ENCODE measurements at places on chromosomes 16 and 17.

DNA sequence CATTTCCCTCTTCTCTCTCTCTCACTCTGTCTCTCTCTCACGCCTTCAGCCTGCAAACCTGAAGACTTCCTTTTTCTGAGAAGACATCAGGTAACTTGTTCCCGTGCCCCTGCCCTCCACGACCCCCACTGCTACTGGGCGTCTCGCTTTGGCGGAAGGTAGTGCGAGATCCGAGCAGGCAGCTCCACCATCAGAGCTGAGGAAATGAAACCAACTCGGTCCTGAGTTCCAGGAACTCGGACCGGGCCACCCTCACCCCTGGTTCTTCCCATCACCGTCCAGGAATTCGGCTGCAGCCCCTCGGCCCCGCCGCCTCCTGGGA lies 585 bp downstream of the MLKL start:
- DNase-seq = no peak

- DNase-seq = no peak
Measured at GRCh38 chr17:1625581-1625980, 3.1 kb downstream of the SLC43A2 start.

GRCh38 chr16:4298761-4299522 lies 16.9 kb upstream of the GLIS2 start:
- DNase-seq = no peak

DNA sequence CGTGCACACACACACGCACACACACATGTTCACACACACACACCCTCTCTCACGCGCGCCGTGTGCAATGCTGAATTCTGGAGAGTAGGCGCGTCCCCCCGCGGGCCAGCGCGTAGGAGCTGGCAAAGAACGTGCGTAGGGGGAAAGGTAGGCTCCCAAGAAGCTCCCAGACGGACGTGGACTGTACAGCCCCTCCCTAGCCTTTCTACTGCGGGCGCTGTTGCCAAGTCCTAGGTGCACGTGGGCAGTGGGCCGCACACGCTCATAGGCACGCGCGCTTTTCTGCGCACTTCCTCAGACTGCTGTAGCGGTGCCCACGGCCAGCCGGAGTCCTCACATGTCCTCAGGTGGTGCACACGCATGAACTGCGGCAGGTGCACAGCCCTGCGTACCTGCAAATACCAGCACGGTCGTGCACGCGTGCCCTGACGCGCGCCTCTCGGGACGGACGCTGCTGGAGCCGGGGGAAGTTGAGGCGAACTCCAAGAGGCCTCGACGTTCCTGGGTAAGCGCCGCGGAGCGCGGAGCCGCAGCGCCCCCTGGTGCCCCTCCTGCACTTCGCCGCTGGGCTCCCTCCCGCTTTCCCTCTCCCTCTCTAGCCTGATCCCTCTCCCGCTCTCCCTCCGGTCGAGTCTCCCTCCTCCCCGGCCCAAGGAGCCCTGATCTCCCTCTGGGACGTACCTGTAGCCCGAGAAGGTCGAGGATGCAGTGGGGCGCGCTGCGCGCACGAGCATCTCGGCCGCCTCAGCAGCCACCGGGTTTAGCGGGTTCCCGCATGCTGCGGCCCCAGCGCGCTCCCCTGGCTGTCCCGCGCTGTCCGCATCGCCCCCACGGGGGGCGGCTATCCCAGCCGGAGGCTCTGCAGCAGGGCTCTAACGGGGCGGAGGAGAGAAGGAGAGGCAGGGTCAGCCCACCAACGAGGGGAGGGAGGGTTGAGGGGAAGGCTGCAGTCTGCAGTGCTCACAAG lies 749 bp downstream of the GRIN2A start:
- no peak for DNase-seq

DNA sequence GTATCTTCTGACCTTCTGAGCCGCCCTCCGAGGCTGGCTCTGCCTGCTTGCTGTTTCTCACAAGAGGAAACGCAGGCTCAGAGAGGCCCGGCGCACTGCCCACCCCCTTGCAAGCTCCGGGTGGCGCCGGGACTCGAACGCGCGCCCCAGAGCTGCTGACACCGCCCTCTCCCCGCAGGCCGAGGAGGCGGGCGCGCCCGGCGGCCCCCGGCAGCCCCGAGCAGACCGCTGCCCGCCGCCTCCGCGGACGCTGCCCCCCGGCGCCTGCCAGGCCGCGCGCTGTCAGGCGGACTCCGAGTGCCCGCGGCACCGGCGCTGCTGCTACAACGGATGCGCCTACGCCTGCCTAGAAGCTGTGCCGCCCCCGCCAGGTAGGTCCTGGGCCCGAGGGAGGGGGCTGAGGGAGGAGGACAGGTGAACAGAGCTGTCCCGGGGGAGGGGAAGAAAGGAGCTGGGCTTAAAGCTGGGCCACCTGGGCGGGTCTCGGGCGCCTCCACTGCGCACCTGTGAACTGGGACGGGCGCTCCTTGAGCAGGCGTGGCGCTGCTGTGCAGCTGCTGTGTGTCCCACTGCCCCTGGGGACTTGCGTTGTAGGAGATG lies 18.2 kb downstream of the WFDC1 start:
- peak; percentile 34 for DNase-seq

GRCh38 chr17:43722870-43723665 lies 35.5 kb downstream of the SOST start:
- no peak for DNase-seq

- no peak for DNase-seq
Measured at GRCh38 chr17:41301916-41302901, at the start of gene KRTAP29-1. TSS of gene KRTAP29-1 (minus strand) at chr17:41302851. CDS start at chr17:41302851, 0 bp downstream.

DNA sequence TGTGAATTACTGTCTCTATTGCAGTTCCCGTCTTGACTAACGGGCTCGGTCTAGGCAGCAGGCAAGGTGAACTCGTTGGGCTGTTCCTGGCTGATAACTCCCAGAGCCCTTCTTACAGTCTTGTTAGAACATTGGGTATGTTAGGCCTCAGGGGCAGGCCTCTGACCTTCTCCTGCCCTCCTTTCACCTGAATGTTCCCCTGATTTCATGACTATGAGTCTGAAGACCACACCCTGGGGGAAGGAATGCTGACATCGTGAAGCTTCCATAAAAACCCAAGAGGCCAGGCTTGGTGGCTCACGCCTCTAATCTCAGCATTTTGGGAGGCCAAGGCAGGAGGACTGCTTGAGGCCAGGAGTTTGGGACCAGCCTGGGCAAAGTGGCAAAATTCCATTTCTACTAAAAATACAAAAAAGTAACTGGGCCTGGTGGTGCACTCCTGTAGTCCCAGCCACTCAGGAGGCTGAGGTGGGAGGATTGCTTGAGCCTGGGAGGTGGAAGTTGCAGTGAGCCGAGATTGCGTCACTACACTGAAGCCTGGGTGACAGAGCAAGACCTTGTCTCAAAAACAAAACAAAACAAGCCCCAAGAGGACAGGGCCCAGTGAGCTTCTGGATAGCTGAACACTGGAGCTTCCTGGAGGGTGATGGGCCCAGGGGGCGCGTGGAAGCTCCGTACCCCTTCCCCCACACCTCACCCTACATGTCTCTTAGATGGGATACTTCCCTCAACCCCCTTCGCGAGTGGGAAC lies 47.8 kb upstream of the FBXO47 start:
- no peak for DNase-seq

DNA sequence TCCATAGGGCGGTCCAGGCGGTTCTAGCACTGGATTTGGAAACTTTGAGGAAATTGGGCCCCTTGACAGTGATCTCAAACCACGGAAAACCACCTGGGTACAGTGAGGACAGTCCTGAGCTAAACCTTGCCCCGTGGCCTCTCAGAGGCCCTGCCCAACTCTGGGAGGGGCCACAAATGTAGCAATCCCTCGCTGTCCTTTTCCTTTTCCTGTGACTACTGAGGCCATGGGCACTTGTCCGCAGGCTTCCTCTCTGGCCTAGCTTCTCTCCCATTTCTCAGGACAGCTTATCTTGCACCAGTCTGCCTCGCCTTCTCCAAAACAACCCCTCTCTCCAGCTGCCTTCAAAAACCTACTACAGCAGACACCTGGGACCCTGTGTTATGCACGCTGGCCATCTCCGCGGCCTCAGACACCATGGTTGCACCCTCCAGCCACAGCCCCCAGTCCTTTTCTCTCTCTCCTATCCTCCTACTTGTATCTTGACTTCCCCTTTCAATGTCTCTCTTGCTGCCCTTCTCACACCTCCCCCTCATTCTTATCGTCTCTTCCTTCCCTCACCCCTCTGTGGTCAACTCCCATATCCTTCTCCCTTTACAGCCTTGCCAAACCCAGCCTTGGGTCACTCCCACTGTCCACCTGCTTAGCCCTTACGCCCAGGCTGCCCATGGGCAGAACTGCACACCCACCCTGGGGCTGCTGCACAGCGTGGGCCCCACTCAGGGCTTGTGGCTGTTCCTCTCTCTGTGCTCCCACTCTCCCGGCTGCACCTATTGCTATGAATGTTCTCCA lies 7.6 kb downstream of the SCPEP1 start:
- no peak for DNase-seq

DNA sequence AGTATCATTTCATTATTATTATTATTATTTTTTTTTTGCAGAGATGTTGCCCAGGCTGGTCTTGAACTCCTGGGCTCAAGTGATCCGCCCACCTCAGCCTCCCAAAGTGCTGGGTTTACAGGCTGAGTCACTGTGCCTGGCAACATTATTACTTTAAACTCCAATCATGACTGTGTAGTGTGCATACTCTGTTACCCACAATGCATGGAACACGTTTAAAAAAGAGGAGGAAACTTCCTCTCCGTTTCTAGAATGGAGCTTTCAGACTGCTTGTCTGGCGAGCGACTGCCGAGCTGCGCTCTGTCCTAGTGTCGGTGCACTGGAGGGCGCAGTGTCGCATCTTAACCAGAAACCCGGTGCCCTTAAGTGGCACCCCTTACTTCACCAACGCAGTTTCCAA lies 22.1 kb upstream of the FASN start:
- DNase-seq = no peak

DNA sequence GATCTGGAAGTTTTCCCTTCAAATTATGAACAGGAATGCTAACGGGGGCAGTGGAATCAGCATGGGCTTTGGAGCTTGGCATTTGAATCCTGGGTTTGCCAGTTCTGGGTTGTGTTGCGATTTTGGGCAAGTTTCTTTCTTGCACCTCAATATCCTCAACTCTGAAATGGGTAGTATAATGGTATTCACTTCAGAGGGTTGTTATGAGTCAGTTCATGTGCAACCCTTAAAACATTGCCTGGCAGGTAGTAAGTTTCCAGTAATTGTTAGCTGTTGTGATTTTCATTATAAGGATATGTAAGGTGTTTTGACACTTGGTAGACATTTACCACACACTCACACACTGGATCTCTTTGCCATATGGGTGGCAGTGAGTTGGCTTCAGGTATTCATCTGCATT lies 33.4 kb downstream of the SNX29 start:
- no peak for DNase-seq

DNA sequence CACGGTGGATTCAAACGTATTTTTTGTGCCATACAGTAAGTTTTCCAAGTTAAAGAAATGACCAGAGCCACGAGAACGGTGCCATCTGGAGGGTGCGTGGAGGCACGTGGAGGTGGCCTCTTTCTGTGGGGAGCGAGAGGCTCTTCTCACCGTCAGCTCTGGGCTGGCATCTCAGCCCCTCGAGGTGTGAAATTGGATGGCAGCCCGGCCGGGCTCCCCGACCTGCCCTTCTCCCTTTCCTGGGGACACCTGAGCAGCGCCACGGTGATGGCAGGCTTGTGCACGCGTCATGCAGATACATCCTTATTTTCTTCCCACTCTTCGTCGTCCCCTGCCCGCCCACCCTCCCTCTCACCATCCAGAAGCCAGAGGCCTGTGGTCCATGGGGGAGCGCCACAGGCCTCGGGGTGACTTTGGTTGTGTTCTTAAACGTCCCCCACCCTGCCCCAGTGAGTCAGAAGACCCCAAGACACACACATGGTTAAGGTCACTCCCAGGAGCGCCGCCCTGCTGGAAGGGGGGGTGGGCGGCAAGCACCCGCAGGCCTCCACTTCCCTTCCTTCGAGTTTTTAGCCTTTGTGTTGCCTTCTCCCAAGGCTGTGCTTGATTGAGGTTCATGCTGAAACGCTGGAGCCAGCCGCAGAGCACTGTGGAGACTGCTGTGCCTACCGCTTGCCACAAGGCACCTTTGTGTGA lies 109.4 kb downstream of the BANP start:
- no peak for DNase-seq

GRCh38 chr17:57939797-57940196 lies 15.4 kb downstream of the CUEDC1 start:
- peak; percentile 84 for DNase-seq
